Right ventricle myocardium inferior (tissue), 1 donor: ENCODE measurements at places on chromosomes 4 and X. TPM values are rescaled to one million over a fixed set of nuclear protein-coding genes. Genes with fewer than 3 reads are reported as not detected.

GRCh38 chr4:183422962-183423631 lies 21.3 kb upstream of the CDKN2AIP start:
- DNase-seq, result no peak

DNA sequence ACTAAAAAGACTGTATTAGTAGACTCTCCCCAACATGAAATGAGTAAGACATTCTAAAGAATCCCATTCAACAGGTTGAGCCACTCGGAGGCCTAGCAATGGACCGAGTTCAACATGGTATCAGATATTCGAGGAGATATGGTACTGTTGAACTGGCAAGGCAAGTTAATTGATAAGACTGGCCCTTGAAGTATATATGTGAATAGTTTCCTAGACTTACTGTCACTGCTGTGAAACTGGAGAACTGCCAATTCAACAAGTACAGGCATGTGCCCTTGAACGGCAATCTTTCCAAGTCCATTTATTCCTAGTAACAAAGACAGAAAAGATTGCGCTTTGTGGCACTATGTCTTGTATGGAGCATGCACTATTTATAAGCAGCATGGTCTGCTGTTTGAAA lies 24.4 kb downstream of the FAT1 start:
- no peak for DNase-seq

GRCh38 chr4:3291969-3292570 lies 751 bp upstream of the RGS12 start:
- DNase-seq, result peak; percentile 77

GRCh38 chr4:53960843-53961242 lies 103.6 kb downstream of the CHIC2 start:
- no peak for DNase-seq

- DNase-seq, result no peak
Observed at GRCh38 chrX:86369847-86370630, 221.8 kb downstream of the DACH2 start.

GRCh38 chrX:100995469-100995868 lies 26.0 kb downstream of the ARL13A start:
- no peak for DNase-seq

DNA sequence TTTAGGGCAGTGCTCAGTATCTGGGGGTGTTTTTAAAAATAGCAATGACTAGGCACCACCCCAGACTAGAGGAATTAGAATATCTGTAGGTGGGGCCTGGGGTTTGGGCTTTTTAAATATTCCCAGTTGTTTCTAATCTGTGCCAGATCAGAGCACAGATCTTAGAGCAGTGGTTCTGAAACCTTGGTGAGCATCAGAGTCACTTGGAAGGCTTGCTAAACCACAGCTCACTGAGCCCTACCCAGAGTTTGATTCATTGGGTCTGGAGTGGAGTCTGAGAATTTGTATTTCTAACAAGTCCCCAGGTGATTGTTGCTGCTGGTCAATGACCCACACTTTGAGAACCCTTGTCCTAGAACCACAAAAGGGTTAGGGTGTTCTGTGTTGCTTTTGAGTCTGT lies 16.7 kb downstream of the HADH start:
- DNase-seq, result no peak

Gene ACE2
- total RNA-seq, result 16.6 TPM

GRCh38 chrX:138026211-138026610 lies 460.3 kb downstream of the ZIC3 start:
- DNase-seq, result no peak

DNA sequence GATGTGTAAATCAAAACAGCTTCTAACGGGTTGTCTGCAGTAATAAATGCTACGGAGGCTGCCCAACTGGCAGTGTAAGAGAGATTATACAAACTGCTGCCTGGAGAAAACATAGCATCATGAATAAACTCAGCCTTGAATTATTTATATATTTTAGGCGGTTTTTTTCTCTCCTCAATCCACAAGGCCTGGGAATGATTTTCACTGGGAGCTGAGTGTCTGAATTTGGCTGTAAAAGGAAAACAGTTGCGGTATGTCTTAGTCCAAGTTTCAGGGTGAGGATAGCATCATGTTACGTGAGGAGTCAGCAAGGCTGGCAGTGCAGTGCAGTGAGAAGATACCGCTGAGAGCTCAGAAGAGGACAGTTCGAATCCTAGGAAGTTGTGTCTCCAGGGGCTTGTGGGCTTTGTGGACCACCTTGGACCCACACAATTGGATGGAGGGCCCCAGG lies 291.5 kb upstream of the BOD1L1 start:
- DNase-seq, result no peak

DNA sequence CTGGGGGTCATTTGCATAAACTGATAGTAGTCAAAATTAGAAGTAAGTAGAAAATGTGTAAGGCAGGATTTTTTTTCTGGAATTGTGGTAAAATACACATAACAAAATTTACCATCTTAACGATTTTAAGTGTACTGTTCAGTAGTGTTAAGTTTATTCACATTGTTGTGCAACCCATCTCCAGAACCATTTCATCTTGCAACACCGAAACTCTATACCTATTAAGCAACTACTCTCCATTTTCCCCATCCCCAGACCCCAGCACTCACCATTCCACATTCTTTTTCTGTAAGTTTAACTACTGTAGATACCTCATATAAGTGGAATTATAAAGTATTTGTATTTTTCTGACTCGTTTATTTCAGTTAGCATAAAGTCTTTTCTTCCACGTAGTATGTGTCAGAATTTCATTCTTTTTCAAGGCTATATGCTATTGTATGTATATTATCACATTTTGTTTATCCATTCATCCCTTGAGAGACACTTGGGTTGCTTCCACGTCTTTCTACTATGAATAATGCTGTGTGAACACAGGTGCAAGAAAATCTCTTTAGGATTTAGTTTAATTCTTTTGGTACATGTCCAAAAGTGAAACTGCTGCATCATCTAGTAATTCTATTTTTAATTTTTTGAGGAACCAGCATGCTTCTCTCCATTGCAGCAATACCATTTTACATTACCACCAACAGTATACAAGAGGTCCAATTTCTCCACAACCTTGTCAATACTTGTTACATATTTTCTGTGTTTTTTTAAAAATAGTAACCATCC lies 39.1 kb upstream of the NSUN7 start:
- DNase-seq, result no peak

DNA sequence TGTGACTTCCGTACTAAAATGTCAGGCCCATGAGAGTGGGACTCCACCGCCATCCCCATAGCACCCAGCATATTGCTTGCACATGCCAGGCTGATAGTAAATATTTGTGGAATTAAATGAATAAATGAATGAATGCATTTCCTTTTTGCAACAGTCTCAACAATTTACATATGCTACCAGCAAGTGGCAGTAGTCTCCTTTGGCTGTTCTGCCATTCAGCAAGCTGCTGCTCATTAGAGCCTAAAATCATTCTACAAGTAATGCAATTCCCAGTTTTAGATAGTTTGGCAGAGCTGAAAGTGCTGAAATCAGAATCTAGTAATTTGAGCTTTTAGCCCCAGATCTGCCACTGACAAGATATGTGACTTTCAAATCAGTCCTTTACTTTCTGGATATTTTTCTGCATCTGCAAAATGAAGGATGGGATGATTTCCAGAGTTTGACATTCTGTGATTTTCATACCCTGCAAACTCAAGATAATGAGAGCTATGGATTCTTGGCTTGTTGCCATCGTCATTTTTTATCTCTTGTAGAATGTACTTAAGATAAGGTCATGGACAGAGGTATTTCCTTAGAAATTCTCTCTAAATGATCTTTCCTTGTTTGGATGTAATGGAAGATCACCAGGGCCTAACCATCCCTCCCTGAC lies 35.7 kb upstream of the INTS6L start:
- DNase-seq, result no peak

DNA sequence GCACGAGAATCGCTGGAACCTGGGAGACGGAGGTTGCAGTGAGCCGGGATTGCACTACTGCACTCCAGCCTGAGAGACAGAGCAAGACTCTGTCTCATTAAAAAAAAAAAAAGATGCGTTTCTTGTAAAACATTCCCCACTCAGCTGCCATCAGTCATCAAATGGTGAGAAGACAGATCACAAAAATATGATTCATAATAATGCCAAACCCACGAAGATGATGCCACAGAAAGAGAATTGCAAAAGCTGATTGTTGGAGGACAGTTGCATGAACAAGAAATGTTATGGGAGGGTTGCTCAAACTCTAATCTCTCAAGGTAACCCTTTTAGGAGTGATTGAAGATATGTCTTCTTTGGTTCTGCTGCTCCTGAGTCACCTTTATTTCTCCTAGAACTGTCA lies 21.4 kb upstream of the SMIM14 start:
- no peak for DNase-seq

GRCh38 chr4:126738926-126739325 lies 893.8 kb upstream of the INTU start:
- no peak for DNase-seq

Gene HSPA4L
- total RNA-seq, result 6.2 TPM

DNA sequence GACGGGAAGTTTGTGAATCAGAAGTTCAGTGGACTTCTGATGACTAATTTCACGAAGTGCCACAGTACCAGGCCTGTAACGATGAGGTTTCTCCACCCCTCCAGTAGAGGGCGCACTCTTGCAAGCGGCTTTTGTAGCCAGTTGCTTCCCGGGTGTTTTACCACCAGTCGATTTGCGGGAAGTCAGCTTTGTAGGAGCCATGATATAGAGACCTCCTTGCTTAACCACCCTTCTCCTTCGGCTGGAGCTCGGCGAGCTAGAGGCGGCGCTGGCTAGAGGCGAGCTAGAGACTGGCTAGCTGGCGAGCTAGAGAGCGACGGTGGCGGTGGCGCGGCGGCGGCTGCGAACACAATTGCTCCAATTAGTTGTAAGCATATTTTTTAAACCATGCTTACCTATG lies 72.0 kb downstream of the IL1RAPL1 start:
- DNase-seq, result no peak

DNA sequence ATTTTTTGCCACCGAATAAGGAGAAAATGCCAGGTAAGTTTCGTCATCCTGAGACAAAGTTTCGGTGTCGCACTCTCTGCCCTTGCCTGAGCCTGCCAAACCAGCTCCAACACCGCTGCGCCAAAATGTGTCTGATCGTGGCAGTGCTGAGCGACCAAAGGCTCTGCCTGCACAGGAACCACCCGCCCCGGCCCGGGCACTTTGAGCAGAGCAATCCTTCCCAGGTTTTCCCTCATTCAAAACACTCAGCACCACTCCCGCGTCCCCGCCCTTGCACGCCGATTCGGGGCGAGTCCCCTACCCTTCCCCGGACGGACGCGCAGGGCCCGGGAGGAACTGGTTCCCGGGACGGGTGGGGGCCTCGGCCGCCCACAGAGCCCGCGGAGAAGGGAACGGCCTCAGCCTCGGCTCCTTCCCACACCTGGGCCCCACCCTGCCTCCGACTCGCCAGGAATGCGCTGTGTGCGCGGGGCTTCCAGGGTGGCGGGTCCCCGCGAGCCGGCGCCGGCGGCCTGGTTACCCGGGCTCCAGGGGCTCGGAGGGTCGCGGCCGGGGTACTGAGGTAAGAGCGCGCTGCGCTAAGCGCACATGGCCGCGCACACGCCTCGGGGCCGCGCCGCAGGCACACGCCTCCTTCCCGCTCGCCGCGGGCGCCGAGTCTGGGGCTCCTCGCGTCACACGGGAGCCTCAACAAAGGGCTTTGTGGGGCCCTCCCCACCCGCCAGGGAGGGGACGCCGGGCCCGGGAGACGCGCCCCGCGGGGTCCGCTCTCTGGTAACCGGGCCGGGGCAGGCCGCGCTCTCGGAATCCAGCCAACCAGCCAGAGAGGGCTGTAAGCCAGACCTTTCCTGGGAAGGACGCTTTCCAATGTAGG lies at the start of gene C4orf36:
Gene C4orf36 (minus strand): TSS at position 661 of the 874 bp plus-strand sequence. CDS start 902 bp downstream, outside the sequence.
- peak; percentile 82 for DNase-seq

Gene SLC39A8
- total RNA-seq, result 3.1 TPM

GRCh38 chr4:89164400-89164799 lies 53.1 kb downstream of the TIGD2 start:
- no peak for DNase-seq

Gene SHROOM2
- total RNA-seq, result 0.60 TPM

Gene GRXCR1
- total RNA-seq, result not detected

DNA sequence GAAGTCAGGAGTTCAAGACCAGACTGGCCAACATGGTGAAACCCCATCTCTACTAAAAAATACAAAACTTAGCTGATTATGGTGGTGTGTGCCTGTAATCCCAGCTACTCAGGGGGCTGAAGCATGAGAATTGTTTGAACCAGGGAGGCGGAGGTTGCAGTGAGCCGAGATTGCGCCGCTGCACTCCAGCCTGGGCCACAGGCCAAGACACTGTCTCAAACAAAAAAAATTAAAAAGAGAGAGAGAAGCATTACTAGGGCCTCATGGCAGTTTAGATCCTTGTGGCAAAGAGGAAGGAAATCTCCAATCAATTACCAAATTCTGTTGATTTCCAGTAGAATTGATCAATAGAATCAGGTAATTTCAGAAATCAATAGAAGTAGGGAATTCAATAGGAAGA lies 16.8 kb upstream of the SLC34A2 start:
- no peak for DNase-seq
